ENCODE measurements at places on chromosomes 2 and 18.
A peak's percentile ranks its signal among the peaks of the same experiment; 100 is the strongest.

GRCh38 chr2:181356526-181357130, 100.6 kb upstream of the ITGA4 start:
- DNase-seq: no peak

DNA sequence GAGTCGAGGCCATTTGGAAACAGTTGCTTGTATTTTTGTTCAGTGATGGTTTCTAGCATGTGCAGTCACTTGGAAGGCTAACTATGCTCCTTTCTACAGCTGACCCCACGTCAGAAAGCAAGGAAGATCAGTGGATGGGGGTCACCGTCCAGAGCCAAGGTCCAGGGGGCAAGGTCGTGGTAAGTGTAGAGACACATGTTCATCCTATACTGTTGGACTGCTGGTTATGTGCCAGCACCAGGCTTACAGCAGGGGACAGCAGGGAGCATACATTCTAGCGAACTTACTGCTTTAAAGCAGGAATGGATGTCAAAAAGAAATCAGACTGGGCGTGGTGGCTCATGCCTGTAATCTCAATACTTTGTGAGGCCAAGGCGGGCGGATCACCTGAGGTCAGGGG, 40.0 kb downstream of the ITGA6 start:
- DNase-seq: peak; percentile 53

DNA sequence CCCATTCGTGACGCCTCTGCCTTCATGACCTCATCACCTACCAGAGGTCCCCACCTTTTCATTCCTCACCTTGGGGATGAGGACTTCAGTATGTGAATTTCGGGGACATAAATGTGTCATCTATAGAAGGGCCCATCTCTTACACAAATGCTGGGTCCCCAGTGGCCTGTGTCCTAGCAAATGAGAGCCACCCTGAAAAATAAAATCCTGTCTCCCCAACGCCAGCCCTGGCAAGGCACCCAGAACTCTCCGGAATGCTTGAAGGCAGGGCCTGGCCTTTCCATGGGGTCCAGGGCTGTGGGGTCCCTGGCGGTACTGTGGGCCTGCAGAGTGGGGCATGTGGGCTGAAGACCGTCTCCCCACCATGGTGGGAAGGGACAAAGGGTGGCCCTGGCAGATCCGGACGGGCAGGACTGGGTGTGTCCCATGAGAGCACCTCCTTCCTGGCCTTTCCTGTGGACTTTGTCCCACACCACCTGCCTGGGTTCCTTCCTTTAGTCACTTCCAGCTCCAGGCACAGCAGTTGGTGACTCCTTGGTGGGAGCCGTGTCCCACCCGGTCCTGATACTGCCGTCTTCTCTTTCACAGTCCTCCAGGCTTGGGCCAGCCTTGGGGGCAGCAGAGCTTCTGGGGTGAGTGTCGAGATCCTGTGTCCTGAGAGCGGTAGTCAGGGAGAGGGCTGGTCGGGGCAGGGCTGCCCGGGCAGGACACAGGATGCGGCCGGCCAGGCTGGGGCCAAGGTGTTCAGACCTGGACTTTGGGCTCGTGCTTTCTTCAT, 18.6 kb downstream of the CAPN10 start:
- DNase-seq: no peak

DNA sequence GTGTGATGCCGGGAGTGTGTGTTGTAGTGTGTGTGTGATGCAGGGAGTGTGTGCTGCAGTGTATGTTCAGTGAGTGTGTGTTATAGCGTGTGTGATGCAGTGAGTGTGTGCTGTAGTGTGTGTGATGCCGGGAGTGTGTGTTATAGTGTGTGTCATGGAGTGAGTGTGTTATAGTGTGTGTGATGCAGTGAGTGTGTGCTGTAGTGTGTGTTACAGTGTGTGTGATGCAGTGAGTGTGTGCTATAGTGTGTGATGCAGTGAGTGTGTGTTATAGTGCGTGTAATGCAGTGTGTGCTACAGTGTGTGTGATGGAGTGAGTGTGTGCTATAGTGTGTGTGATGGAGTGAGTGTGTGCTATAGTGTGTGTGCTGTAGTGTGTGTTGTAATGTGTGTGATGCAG, 182.1 kb upstream of the SOX11 start:
- DNase-seq: no peak

DNA sequence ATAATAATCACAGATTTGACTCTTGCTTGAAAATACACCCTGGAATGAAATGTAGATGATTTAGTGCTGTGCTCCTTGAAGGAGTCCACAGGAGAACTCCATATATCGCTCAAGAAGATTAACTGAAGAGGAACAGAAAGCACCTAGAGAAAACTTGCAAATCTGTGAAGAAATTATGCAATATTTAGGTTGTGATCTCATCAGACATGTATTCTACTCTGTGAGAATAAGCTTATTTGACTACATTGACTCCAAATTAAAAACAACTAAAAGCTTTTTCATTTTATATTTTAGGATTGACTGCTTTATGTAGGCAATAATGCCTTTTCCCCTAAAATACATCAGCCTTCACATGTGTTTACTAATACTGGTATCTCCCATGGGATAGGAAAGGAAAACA, 906.6 kb upstream of the LRATD1 start:
- no peak for DNase-seq

DNA sequence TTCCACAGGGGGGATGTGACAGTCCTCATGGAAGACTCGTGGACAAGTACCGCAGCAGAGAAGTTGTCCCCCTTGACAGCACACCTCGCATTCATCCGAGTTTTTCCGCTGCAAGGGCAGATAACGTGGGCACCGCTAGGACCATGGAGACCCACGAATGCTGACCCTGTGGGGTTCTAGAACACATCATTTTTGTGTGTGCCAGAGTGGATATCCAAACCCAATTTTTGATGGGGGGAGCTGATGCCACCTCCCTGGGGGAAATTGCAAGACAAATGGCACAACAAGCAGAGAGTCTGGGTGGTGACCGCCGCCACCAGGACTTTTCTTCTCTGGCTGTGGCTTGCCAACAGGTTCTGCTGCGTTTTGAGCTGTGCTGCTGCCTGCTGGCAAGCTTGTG, 46.9 kb downstream of the SP110 start:
- no peak for DNase-seq

- no peak for DNase-seq
Observed at GRCh38 chr18:63307551-63308200, 11.9 kb downstream of the BCL2 start.

DNA sequence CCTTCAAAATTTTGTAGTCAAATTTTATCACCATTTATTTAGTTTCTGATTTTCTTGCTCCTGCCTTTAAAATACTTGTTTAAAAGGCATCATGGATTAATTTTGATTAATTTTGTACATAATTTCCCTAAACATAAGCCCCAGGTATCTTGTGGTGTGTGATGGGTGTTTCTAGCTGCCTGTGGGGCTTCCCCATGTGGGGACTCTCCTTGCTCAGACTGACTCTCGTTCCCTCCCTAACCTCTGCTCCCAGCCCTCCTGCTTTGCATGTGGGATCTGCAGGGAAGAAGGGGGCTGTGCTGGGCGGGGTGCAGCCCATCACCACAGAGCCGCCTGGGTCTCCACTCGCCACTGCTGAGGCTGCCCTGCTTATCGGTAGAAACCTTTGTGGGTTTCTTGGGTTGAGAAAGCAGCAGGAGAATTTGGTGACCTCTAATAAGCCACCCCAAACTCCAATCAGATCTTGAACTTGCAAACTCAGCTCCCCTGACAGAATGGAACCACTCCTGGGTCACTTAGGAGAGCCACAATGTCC, 72.5 kb downstream of the MRPS9 start:
- DNase-seq: no peak

- no peak for DNase-seq
Observed at GRCh38 chr2:159054032-159054334, 85.5 kb downstream of the TANC1 start.

DNA sequence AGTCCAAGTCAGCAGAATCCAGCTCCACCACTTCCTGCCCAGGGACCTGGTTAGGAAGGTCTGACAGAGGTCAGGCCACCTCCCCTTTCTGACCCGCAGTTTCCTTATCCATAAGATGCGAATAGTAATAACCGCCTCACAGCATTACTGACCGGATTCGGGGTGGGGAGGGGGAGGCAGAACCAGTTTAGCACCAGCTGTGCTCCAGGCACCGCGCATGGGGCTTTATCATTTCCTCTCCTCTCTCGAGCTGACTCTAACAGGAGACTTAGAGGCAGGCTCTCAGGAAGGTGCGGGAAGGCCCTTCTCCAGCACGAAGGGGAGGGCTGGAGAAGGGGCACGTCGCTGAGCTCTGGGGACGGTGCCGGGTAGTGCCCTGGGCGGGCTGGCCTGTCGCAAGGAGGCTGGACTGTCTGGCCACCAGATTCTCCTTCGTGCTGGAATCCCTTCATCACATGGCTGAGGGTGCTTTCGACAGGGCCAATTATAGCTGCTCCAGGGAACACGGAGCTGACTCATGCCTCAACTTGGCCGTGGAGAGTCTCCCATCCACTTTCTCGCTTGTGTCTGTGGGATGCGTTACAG, 5.7 kb downstream of the EHD3 start:
- peak; percentile 46 for DNase-seq

- no peak for DNase-seq
Observed at GRCh38 chr18:62902776-62903175, 187.4 kb downstream of the PHLPP1 start.

- peak; percentile 28 for DNase-seq
Observed at GRCh38 chr2:30181176-30181575, 34.4 kb downstream of the YPEL5 start.

Measured in hematopoietic multipotent progenitor cell treated with erythropoietin and hydrocortisone succinate and interleukin-3 and kit ligand, for 4 days (in vitro differentiated cells).